ENCODE measurements at places on chromosomes 11 and 22.

DNA sequence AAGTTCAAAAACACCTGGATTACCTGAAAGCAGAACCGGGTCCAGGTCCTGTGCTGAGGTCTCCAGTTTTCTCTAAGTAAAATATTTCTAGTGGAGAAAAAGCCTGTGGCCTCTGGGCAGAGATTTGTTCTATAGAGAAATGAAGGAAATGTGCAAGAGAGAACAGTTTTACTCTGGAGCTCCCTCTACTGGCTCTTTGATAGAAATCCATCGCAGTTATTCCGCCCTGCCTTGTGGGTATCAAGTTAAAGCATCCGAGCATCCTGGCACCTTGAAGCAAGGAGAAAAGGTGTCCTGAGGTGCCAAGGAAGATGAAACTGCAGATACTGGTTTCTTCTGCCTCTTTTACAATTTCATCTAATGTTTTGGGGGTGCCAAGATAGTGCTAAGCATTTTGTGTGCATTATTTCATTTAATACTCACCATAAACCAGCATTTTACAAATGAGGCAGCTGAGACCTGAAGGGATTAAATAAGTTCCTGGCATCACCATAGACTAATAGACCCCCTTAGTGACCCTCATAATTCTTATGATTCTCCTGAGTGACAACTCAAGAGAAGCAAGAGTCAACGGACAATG is 113.1 kb upstream of the HSD17B12 start:
- peak; percentile 79 for DNase-seq

GRCh38 chr22:39530692-39531331 is 1.7 kb downstream of the RPS19BP1 start:
- no peak for DNase-seq

GRCh38 chr11:106086850-106087249 is 9.4 kb downstream of the AASDHPPT start:
- peak; percentile 4 for DNase-seq

DNA sequence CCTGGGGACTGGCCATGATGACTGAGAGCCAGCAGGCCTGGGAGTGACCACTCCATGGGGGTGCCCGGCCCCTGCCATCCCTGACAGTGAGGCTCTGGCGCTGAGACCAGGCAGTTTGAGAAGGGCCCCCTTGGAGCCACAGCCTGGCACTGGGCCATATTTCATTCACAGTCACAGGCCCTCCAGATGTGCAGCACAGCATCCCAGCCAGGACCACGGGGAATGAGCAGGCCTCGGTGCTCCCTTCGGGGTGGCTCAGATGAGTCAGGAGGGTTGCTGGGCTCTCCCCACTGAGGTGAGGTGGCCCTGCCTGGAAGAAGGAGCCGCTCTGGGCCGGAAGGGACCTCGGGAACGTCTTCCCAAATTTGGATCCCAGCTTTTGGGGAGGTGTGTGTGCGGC is 53.0 kb downstream of the GRAMD4 start:
- DNase-seq = no peak

DNA sequence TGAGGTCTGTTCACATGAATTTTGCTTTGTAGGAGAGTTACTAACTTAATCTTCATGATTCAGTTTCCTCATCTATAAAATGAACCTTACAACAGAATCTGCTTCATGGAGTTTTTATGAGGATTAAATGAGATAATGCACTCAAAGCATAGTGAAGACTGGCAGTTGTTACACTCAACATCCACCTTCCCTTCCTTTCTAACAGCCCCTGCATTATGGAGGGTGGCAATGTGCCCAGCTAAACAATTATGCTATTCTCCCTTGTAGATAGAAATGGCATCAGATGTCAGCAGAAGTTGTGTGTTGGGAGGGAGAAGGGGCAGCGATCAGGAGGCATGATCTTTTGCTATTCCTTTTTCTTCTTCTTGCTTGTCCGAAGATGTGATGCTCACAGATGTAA is 6.5 kb downstream of the POU2AF1 start:
- no peak for DNase-seq

DNA sequence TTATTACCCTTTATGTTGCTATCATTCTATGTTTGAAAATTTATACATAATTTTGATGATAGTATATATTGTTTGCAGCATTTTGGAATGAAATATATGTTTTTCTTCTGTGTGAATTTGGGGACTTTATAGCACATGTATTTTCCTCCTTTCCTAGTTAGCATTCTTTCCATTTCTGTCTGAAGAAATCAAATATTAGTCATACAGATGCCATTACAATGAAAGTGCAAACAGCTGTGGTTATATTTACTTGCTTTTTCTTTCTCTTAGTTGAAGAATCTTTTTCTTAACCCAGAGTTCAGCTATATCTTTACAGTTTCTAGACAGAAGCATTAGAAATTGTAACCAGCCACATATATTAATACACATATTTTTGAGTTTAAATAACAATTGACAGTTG is 753.1 kb upstream of the ARHGAP42 start:
- DNase-seq = no peak

DNA sequence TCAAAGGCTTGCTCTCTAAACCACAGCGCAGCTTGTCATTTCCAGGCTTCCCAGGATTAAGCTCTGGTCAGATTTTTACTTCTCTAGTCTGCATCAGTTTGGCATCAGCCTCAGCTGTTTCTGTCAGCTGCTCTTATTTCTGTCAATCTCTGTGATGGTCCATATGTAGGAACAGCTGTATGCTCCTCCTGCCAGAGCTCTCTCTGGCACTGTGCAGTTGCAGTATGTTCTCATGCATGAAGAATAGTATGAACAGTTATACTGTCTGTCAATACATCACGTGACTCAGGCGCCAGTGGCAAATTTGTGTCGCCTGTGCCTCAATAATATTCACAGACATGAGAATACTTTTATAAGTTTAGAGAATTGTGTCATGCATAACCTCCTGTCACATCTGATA is 6.7 kb downstream of the OR6M1 start:
- peak; percentile 59 for DNase-seq

DNA sequence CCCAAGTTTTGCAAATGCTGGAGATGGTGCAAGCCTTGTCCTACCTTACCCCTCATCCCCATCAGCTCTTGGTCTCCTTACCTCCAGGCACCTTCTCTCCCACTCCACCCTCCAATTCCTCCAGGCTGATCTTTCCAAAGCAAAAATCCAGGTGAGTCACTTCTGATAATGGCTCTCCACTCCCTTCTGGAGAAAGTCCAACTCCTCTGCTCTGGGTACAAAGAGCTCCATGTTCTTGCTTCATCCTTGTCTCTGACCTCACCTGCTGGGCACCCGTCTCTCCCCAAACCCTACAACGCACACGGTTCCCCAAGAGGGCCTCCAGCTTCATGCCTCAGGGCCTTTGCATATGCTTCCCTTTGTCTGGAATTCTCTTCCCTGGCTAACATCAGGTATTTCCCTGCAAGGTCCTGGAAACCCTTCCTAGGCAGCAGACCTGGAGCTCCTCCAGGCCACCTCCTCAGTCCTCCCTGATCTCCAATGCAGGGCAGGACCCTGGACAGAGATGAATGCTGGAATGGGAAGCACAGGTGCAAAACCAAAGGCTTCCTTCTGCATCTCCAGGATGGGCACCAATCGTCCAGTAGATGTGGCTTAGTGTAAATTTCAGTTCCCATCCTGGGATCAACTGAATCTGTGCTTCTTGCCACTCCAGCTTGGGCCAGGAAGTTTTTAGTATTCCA is 22.7 kb downstream of the IFT27 start:
- DNase-seq = no peak

DNA sequence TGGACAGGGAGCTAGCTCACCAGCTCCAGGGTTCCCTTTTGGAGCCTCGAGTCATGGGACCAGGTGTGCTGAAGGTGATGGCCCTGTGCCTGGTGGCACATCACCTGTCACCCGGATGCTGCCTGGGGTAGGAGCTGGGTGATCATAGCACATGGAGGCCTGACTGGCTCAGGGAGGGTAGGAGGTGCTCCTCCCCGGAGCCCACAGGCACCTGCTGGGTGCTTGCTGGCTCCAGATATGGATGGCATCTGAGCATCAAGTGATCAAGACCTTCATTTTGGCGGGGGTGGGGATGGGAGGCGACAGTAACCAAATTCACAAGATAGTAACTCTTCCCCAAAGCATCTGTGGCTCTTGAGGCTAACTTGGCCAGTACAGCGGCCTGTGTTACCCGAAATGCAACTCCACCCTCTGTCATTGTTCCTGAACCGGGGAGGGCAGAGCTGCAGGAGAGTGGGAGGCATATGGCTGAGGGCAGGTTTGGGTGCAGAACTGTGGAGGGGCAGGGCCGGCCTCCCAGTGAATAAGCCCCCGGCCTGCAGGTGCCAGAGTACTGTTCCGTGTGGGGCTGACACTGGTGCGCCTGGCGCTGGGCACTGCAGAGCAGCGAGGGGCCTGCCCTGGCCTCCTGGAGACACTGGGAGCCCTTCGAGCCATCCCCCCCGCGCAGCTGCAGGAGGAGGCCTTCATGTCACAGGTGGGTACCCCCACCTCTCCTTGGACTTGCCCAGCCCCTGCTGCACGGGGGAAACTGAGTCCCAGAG is 4.7 kb downstream of the TBC1D10C start:
- DNase-seq = no peak

- no peak for DNase-seq
Observed at GRCh38 chr11:47997063-47998053, 17.0 kb downstream of the PTPRJ start.

DNA sequence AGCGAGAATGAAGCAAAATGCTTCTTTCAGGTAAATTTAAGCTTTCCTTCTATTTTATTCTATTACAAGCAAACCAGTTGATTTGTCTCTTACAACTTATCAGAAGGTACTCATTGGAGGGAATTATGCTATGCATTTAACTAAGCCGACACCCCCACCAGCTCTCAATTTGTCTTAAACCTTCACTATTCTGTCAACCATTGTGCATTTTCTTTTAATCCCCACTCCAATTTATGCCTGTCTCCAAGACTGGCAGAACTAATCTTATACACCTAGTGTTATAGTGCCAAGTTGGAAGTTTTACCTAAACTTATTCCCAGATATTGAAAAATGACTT is 12.5 kb downstream of the TAF1D start:
- no peak for DNase-seq

- no peak for DNase-seq
Observed at GRCh38 chr11:2781408-2782274, 81.8 kb upstream of the KCNQ1OT1 start.

DNA sequence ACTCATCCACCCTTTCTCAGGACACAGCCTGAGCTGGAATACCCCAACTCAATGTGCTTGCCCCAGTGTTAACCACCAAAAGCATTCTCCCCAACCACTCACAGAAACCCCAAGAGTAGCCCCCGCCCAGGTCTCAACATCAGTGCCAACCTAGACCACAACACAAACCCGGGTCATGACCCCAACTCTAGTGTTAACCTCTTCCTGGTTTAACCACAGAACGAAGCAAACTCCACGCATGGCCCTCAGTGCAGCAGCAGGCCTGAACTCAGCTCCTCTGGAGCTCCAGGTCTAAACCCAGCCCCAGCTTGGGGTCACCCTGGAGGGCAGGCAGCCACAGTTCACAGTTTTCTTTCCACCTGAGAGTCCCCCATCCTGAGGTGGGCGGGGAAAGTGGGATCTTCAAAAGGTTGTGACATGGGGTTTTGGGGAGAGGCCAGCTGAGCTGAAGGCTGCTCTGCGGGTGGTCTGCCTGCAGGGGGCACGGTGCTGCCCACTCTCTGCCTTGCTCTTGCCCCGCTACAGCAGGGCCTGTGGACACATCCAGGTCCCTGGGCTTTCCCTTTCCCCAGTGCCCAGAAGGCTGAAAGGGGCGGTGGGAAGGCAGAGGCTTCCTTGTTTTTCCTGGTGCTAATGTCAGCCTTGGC is 37.9 kb downstream of the NECTIN1 start:
- no peak for DNase-seq

DNA sequence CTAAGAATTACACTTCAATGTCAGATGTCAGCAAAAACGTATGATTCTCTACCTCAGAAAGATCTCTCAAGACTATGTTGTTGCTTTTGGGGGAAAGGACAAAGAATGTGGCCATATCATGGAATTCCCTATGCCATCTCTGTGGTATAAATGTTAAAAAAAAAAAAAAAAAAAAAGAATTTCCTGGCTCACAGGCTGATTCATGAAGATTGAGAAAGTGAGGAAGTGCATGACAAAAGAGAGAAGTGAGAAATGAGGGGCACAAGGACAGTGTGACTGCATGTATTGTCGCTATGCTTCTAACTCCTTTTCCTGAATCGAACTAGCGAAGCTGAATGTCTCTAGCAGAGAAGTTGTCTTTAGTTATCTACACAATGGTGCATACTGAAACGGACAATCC is 80.6 kb upstream of the CARD18 start:
- no peak for DNase-seq

- no peak for DNase-seq
Observed at GRCh38 chr11:16876837-16877236, 137.4 kb downstream of the PLEKHA7 start.

DNA sequence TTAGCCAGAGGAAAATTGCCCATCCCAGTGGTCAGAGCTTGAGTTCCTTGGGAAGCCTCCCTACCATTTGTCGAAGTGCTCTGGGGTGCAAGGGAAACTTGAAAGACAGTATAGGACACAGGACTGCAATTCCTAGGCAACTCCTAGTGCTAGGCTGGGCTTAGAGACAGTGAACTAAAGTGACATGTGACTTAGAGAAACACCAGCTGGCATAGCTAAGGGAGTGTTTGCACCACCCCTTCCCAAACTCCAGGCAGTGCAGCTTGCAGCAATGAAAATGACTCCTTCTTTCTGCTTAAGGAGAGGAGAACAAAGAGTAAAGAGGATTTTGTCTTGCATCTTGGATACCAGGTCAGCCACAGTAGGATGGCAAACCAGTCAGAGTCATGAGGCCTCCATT is 388.0 kb downstream of the DYNC2H1 start:
- peak; percentile 5 for DNase-seq

DNA sequence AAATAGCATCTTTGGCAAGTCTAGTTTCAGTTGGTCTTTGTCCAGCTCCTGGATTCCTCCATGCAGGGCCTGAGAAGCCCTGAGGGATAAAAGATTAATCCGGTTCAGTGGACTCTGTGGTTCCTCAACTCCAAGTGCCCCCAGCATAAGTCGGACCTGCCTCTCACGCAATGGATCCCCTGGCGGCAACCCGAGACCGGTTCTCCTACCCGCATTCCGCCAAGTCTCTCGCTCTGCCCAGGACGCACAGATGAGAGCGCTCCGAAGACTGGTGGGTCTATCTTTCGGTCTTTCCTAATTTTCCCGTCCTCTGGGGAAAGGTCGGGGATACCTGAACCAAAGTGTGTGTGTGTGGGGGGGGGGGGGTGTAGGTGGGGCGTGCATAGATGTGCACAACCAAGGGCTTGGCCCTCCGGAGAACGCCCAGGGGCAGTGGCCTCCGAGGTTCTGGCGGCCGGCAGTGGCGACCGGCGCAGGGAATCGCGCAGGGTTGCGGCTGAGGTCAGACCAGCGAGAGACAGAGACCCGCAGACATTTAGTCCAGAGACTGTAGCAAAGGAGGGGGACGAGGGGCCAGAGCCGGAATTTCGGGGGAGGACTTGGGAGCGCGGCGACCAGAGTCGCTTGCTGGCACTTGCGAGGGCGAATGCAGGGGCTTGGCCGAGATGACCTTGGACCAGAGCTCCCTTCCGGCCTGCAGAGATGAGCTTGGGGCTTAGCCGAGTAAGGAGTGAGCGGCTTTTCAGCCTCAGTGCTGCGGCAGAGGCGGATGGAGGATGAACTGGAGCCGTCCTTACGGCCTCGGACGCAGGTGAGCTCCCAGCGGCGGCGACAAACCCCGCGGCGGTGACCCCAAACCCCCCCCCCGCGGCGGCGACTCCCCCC is 712 bp upstream of the SLC2A11 start:
- DNase-seq = peak; percentile 63

- no peak for DNase-seq
Observed at GRCh38 chr11:126683766-126684728, 316.5 kb downstream of the KIRREL3 start.

GRCh38 chr11:32005786-32006416 is 85.0 kb upstream of the RCN1 start:
- DNase-seq = no peak

GRCh38 chr11:134945993-134946392 is 534.0 kb upstream of the B3GAT1 start:
- no peak for DNase-seq

Measured in brain (organoid and tissue), 16 donors.